Activated CD8-positive, alpha-beta T cell treated with anti-CD3 and anti-CD28 coated beads, Interleukin-2, amount 10 ng/mL, durations not matched to agents 7 days and 5 days (primary cell): ENCODE measurements at places on chromosomes 6 and 20. TPM values are rescaled to one million over a fixed set of nuclear protein-coding genes. Genes with fewer than 3 reads are reported as not detected.

Gene SNAP25
- total RNA-seq = not detected

Gene CST7
- 43.9 TPM for total RNA-seq

Gene ABT1
- 25.0 TPM for total RNA-seq

Gene SLC52A3
- total RNA-seq = not detected

Gene COQ3
- total RNA-seq = 12.6 TPM

Gene RNF144B
- total RNA-seq = 1.9 TPM

Gene NRSN1
- total RNA-seq = not detected

Gene RSPO3
- not detected for total RNA-seq

Gene TPX2
- 172 TPM for total RNA-seq

Gene CD109
- total RNA-seq = 5.0 TPM

Gene POLR1H
- total RNA-seq = 52.3 TPM

Gene PKIB
- 0.44 TPM for total RNA-seq

Gene IL17F
- total RNA-seq = not detected

Gene MAS1
- total RNA-seq = not detected

Gene SIM1
- total RNA-seq = not detected

Gene NFS1
- 32.7 TPM for total RNA-seq
